ENCODE measurements at places on chromosomes 5 and 9. TPM values are rescaled to one million over a fixed set of nuclear protein-coding genes. Genes with fewer than 3 reads are reported as not detected.

MRPS2 gene
- 41.1 TPM for polyA plus RNA-seq

ADAMTS16 gene
- polyA plus RNA-seq: 87.3 TPM

F12 gene
- polyA plus RNA-seq: 6.4 TPM

PCDHGC5 gene
- polyA plus RNA-seq: 0.27 TPM

AK1 gene
- 36.4 TPM for polyA plus RNA-seq

PAEP gene
- 0.28 TPM for polyA plus RNA-seq

CD14 gene
- 7.6 TPM for polyA plus RNA-seq

PTPN3 gene
- polyA plus RNA-seq: 51.3 TPM

CYSRT1 gene
- polyA plus RNA-seq: 5.6 TPM

DNA sequence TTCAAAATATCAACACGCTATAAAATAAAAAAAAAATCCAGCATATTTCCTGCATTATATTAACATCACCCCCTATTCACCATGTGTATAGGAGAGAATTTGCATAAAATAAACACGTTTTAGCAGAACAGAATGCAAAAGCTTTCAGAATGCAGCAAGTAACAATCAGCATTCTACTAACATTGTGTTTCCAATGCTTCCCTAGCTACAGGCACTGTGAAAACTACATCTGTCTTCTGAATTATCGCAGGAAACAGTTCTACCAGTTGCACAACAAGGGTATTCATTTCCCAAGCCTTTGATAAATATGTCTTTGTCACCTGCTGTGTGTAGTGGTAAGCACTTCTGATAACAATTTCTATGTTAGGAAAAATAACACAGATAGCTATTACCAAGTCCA is 1015.8 kb downstream of the CDH18 start:
- DNase-seq: no peak

GRCh38 chr9:112570671-112571167 is 84.1 kb downstream of the KIAA1958 start:
- DNase-seq: no peak

GRCh38 chr9:42386477-42386876 is 203.0 kb downstream of the SPATA31A6 start:
- DNase-seq: no peak

- DNase-seq: no peak
Measured at GRCh38 chr9:110748251-110748893, 79.8 kb downstream of the MUSK start.

DNA sequence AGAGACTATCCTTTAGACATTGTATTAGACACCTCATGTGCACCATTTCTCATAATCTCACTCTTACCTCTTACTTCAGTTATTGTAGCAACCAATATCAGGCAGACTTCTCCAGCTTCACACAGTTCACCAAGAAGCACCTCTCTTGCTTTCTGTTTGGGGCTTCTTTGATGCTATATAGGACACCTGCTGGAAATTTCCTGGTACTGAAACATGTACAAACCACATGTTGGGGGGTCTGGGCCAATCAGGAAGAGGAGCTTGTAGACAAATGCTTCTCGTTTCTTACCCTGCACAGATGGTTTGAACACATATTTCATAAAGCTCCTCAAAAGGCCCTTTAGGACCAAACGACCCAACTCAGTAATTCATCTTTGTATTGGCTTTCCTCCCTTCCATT is 212.1 kb downstream of the IZUMO3 start:
- no peak for DNase-seq

GRCh38 chr5:7960142-7960541 is 91.2 kb downstream of the MTRR start:
- no peak for DNase-seq

DNA sequence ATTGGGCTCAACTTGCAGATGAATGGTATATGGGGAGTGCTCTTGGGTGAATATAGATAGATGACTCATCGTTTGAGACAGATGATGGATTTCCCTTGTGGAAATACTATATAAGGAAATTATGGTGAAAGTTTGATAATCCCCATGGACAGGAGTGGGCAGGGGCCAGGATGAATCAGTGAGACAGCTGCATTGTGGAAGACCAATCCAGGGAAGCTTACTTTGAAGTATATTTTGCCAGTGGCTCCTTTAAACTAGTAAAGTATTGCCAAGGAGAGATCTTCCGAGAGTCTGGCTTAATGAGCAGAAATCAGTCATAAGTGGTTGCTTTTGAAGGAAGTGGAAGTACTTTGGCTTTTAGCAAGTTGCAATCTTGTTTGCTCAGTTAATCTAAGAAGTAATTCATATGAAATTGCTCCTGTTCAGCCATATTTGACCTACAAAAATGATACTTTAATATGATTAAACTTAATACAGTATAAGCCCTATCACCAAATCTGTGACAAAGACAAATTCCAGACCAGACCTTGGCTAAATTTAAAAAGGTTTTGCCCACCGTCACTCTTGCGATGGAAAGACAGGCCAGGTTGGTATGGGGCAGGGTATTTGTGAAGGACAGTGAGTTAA is 9.3 kb upstream of the TNC start:
- no peak for DNase-seq

DNA sequence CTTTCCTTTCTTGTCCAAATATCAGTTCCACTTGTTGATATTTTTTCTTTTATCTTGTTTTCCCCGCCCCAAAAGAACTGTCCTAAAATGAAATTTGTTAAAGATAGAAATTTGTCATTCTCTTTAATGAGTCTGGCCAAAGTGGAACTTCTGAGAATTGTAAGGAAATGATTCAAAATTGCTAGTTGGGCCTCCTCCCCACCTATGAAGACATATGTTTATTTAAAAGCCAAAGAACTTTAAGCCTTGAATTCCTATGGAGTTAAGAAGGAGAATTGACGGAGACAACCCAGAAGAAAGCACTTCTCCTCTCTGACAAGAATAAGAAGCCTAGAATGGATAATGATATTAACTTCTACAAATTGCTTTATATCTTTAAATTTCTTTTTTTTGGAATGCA is 59.1 kb upstream of the ALDH1A1 start:
- no peak for DNase-seq

- no peak for DNase-seq
Measured at GRCh38 chr9:131876486-131876885, 136.6 kb upstream of the RAPGEF1 start.

GRCh38 chr5:177327539-177328522 is 16.1 kb upstream of the MXD3 start:
- no peak for DNase-seq

GRCh38 chr5:96111080-96111756 is 149.6 kb upstream of the ELL2 start:
- DNase-seq: no peak

DNA sequence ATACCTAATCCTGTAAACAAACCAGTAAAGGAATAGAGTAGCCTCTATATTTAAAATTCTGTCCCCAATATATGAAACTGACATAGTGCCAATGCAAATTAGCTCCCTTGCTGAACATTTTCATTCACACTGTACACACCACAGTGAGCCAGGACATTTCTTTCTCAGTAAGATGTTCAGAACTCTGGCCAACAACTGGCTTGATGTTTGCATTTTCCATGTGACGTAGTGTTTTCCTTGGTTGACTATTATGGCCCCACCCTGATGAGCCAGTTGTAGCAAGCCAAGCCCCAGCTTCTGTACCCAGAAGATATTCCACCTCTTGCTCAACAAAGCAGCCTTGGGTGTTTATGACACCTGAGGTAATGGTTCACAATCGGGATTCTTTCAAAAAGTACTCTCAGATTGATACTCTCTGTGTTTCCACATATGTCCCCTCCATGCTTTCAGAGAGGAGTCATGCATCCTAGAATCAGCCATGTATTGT is 17.7 kb upstream of the ANXA1 start:
- no peak for DNase-seq

DNA sequence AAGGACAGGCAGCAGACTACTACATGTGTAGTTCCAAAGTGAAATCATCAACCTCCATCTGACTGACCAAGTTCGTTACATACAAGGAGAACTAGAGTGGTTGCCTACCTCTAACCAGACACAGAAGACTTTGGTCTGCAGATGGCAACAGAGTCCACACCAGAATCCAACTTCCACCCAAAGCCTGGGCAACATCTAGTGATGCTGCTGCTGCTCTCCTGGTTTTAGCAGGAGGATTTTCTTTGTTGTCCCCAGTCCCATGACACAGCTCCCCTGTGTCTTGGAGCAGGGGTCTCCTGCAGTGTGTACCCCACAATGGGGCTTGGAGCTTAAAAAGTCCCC is 46.4 kb upstream of the APC start:
- DNase-seq: no peak

DNA sequence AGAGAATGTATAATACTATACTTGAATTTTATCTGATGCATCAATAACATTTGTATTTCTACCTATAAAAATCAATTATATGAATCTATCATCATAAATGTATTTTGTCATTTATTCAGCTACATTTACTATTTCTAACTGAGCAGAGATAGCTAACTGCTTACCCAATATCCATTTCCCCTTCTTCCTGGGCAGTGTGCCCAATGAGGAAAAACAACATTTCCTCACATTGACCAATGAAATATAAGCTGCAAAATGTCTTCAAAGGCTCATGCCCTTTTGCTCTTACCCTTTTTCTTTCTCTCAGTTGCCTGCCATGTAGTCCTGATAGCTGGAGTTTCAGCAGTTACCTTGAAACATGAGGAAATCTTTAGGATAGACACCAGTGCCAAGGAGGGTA is 385.8 kb upstream of the PCSK5 start:
- no peak for DNase-seq

DNA sequence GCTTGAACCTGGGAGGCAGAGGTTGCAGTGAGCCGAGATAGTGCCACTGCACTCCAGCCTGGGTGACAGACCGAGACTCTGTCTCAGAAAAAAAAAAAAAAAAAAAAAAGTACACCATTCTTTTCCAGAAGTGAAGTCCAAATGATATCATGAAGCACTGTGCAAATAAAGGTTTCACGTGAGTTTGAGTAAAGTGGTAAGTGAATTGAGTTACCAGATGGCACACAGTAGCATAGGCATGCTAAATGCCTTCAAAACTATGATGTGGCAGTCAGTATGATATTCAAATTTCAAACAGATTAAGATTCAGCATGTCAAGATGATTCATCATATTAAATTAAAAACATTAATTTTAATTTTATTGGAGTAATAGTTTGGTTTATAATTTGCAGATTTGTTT is 195.2 kb downstream of the TAF11L14 start:
- DNase-seq: no peak

- DNase-seq: no peak
Measured at GRCh38 chr9:82302968-82303655, 314.5 kb downstream of the SPATA31D1 start.

DNA sequence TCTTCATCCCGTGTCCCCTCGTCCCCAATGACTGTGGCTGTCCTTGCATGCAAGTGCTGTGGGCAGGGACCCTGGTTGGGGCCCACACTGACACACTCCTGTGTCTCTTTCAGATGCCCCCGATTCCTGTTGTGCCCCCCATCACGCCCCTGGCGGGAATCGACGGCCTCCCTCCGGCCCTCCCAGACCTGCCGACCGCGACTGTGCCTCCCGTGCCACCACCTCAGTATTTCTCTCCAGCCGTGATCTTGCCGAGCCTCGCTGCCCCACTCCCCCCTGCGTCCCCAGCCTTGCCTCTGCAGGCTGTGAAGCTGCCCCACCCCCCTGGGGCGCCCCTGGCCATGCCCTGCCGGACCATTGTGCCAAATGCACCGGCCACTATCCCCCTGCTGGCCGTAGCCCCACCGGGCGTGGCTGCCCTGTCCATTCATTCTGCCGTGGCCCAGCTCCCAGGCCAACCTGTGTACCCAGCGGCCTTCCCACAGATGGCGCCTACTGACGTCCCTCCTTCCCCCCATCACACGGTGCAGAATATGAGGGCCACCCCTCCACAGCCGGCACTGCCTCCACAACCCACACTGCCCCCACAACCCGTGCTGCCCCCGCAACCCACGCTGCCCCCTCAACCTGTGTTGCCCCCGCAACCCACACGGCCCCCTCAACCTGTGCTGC is 75.0 kb downstream of the WNK2 start:
- DNase-seq: no peak

GRCh38 chr9:73067074-73067473 is 84.6 kb upstream of the ANXA1 start:
- no peak for DNase-seq

GRCh38 chr9:107548298-107549142 is 59.0 kb upstream of the KLF4 start:
- DNase-seq: no peak

GRCh38 chr5:174282391-174282790 is 236.9 kb downstream of the NSG2 start:
- no peak for DNase-seq

GRCh38 chr9:104075801-104076753 is 18.0 kb upstream of the SMC2 start:
- DNase-seq: no peak

DNA sequence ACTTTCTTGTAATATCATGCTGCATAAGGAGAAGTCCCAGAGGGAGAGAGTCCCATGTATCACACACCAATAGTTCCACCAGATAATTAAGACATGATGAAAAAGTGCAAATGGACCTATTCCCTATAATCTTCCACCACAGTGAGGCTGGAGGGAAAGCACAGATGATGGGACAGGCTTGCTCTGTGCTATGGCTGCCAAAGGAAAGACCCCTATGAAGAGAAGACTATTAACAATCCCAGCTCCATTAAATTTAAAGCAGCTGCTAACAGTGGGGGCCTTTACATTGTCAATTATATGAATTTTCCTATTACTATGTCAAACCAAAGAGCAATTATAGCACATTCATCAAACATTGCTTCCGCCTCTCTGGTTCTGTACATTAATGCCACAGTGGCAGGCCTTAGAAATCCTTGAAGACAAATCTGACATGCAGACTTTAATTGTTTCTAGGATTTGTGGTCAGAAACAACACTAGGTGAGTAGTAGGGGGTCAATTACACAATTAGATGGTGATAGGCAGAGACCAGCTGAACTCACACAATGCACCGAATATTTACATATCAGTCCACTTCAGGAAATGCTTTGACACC is 551.3 kb downstream of the TLE1 start:
- DNase-seq: no peak

GRCh38 chr9:124506433-124506832 is 766 bp downstream of the NR5A1 start:
- DNase-seq: no peak

DNA sequence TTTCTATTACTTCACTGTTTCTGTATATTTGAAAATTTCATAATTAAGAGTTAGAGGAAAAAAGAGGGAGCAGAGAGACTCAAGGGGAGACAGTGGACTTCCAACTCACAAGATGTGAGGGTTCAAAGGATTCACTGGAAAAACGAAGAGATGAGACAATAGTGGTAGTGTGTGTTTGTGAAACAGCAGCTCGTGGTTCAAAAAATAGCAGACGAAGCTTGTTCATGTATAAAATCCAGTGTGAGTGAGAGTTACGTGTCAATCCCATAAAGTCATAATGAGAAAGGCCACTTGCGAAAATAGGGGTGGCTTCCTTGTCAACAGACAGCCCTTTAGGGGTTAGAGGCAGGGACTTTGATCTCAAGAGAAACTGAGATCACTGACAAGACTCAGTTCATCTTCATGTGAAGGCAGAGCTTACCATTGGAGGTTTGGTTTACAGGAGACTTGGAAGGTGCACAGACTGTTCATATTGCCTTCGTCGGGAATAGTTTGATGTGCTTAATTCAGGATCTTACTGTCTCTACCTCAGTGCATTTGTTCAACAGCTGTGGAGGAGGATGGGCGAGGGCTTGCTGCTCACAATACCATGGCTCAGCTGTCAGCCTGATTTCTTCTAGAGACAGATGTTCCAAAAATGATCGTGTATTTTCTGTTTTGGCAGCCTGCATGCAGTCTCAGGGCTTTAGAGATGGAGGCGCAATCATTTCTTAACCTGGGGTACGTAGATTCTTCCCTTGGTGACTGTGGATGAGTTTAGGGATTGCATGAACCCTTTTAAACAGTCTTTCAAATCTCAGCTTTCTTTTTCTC is 105.7 kb upstream of the KLF9 start:
- DNase-seq: no peak

All from right renal cortex interstitium (tissue), 3 donors.